ENCODE measurements at places on chromosomes 6 and 20.

DNA sequence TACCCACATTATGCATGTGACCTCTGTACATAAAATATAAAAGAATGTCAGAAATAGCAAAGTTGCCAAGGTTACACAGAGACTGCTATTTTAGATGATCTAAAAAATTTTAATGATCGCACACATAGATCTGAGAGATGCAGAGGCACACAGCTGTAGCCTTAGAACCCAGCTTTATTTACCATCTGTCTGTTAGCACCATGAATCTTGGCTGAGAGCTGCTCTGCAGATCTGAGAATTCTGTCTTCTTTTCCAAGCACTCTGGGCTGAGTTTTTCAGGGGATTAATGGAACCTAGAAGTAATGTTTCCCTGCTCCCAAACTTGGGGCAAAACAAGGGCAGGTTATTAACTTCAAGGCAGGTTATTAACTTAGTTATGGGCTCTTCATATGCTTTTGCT lies 248.7 kb upstream of the JAG1 start:
- DNase-seq = no peak

- DNase-seq = no peak
Observed at GRCh38 chr6:12482386-12483375, 192.5 kb downstream of the EDN1 start.

DNA sequence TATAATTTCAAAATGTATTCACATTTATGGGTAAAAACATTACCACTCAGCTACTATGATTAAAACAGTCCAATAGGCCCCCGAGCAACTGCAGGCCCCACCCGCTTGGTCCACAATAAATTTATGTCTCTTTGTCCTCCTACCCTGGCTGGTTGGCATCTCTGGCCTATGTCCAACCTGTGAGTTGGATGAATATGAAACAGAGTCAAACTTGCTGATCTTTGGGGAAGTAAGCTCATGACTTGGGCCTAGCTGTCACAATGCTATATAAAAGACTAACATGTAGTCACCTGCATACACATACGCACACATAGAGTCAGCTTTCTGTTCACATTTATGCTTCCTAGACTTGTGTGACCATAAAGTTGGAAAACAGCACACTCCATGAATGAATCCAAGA lies 20.5 kb downstream of the MAP7 start:
- DNase-seq = no peak

GRCh38 chr6:37525460-37526357 lies 26.0 kb upstream of the CCDC167 start:
- no peak for DNase-seq

- no peak for DNase-seq
Observed at GRCh38 chr6:18100296-18100695, 22.2 kb downstream of the NHLRC1 start.

DNA sequence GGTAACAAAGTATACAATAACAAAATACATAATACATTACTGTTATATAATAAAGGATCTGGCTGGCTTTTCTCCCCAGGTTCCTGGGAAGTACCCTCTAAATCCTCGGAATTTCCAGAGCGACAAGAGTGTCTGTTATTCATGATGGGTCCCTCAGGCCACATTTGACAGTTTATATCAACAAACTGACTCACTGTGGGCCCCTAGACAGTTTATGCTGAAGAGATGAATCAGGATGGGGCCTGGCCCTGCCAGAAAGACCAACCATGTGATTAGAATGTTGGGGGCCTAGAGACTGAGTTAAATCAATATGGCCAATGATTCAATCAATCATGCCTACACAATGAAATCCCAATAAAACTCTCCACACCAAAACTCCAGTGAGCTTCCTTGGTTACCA lies 13.5 kb downstream of the USP45 start:
- DNase-seq = no peak

DNA sequence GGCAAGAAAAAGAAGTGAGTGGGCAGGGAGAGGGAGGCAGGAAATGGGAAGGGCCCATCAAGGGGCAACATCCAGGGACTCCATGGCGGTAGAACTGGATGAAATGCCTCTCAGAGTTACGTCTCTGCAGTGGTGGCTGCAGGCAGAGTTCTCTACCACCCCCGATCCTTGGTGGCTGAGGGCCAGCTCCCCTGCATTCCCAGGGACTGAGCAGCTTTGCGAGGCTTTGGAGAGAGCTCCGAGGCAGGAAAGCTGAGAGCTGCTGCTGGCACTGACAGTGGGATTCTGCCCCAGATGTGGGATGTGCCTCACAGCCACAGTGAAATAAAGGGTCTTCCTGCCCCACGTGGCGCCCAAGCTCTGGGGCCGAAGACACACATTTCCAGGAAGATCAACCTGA lies 236.6 kb downstream of the SLC24A3 start:
- DNase-seq = no peak

DNA sequence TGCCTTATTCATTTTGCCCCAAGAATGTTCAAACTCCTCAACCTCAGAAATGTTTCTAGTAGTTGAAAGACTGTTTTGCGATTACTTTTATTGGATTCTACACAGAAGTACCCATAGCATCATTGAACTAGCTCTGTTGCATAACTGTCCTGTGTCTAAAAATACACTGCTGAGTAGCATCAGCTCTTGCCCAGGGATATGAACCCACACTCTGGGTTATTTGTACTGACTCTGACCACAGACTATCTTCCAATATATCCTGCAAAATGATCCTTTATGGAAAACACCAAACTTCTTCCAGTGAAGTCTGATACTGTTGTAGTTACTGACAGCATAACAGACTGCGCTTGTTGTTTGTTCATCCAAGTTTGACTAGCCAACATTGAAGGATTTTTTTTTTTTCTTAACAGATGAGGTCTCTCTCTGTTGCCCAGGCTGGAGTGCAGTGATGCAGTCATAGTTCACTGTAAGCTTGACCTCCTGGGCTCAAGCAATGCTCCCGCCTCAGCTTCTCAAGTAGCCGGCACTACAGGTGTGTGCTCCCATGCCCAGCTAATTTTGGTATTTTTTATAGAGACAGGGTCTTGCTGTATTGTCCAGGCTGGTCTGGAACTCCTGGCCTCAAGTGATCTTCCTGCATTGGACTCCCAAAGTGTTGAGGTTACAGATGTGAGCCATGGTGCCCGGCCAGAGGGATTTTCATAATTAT lies 49.9 kb downstream of the TULP4 start:
- no peak for DNase-seq

DNA sequence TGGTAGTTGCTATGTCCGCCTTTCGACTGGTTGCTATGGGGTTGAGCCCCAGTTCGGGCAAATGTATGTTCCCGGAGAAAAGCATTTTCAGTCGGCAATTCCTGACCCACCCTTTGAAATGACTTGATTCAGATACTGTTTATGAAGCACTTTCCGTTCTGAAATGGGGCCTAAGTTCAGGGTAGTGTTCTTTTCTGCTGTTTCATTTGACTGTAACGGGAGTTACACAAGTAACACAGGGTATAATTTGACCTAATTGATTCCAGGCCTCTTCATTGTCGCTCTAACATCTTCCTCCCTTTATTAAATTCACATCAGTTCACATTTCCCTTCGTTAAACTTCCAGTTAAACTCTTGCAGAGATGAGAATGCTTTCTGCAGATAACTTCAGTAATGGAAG lies 85.5 kb downstream of the BMP6 start:
- no peak for DNase-seq

DNA sequence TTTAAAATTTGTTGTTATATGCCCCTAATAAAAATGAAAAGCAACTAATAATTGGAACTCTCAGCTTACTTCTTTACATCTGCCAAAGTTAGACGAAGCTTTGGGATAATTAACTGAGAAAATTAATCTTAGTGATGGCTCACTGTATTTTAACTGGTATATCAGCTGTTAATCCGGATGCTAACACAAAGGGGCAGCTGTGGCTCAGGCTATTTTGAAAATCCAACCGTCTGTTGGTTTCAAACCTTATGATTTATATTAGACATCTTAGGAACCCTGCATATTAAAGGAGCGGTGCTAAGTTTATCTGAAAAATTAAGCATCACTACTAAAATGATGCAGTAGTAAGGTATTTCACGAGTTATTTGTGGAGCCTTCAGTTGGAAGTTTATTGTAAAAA lies 96.6 kb downstream of the AKAP7 start:
- no peak for DNase-seq

Data from stimulated activated CD4-positive, alpha-beta T cell treated with anti-CD3 and anti-CD28 coated beads, Interleukin-2, amount 100 ng/mL, for 24 hours (primary cell).